ENCODE measurements at places on chromosomes 1 and 21. TPM values are rescaled to one million over a fixed set of nuclear protein-coding genes. Genes with fewer than 3 reads are reported as not detected.

The TMEM63A gene
- total RNA-seq, result 4.4 TPM

The DNASE2B gene
- total RNA-seq, result not detected

The SLC45A1 gene
- not detected for total RNA-seq

The RSPH1 gene
- 0.36 TPM for total RNA-seq

The GJB5 gene
- total RNA-seq, result 54.4 TPM

The HENMT1 gene
- 2.2 TPM for total RNA-seq
